Activated CD4-positive, alpha-beta memory T cell treated with anti-CD3 and anti-CD28 coated beads, Interleukin-2, amount 10 ng/mL, durations not matched to agents 7 days and 5 days (primary cell): ENCODE measurements at places on chromosomes 13 and 19. TPM values are rescaled to one million over a fixed set of nuclear protein-coding genes. Genes with fewer than 3 reads are reported as not detected.

- H3K4me3 ChIP-seq = no peak overlapping the region
- H3K36me3 ChIP-seq = peaks cover 2% of the 10 kb centered on the region
- no peaks in the 10 kb centered on the region for H3K4me1 ChIP-seq
- H3K27ac ChIP-seq = no peak overlapping the region
- DNase-seq = no peak
These were observed 16.8 kb downstream of the TEX29 start for GRCh38 chr13:111337206-111337605.

The EBPL gene
- 27.5 TPM for total RNA-seq

The PRSS57 gene
- total RNA-seq = not detected

GRCh38 chr13:60327511-60327910, 69.5 kb upstream of the TDRD3 start:
- H3K27me3 ChIP-seq = peaks cover 9% of the 10 kb centered on the region
- H3K4me3 ChIP-seq = no peak overlapping the region
- H3K27ac ChIP-seq = no peak overlapping the region
- no peaks in the 10 kb centered on the region for H3K36me3 ChIP-seq
- no peak for DNase-seq
- peaks cover 2% of the 10 kb centered on the region for H3K4me1 ChIP-seq

The SMIM44 gene
- not detected for total RNA-seq

- no peak overlapping the region for H3K27ac ChIP-seq
- no peak for DNase-seq
- H3K27me3 ChIP-seq = no peaks in the 10 kb centered on the region
- H3K4me1 ChIP-seq = peaks cover 41% of the 10 kb centered on the region
- H3K36me3 ChIP-seq = peaks cover 8% of the 10 kb centered on the region
These were observed 1.8 kb downstream of the EXOSC5 start for GRCh38 chr19:41395355-41395754.
